LoVo (cell line): ENCODE measurements at places on chromosomes 2 and 18.
A peak's percentile ranks its signal among the peaks of the same experiment; 100 is the strongest.

DNA sequence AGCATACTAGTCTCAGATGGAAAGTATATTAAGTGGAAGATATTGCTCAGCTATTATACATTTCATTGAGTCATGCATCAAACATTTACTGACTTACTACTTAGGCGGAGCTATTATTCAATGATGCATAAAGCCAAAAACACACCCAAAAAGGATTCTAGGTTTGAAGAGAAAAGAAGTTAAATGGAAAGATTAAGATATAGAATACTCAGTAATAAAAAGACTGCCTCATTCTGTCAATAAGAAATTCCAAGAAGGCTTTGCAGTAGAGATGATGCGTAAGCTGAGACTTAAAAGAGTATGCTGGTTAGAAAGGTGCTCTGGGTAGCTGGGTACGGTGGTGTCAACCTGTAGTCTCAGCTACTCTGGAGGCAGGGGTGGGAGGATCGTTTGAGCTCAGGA, 27.6 kb downstream of the STK17B start:
- DNase-seq: no peak

- no peak for DNase-seq
Measured at GRCh38 chr2:128746356-128746755, 427.7 kb upstream of the HS6ST1 start.

DNA sequence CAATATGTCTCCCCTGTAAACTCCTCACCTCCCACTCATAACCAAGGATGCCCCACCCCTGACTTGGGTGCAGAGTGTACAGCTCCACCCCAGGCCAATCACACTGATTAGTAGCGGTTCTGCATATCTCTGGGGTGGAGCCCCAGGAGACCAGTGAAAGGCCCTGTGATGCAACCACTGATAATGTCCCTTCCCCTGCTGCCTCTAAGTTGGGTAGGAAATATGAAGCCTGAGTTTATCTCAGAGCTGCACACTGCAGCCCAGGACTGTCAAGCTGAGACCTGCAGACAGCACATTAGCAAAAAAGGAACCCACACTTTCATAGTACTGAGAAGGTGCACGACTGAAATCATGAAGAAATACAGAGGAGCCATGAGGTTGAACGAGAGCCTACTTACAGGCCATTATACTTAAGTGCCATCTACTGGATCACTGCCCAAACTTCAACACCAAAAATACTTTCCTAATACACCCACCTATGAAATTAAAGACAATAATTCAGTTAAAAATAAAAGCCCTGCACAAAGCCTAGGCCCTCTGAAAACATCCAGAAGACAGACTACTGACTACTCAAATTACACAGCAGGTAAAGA, 455.4 kb upstream of the LRRTM4 start:
- DNase-seq: no peak

DNA sequence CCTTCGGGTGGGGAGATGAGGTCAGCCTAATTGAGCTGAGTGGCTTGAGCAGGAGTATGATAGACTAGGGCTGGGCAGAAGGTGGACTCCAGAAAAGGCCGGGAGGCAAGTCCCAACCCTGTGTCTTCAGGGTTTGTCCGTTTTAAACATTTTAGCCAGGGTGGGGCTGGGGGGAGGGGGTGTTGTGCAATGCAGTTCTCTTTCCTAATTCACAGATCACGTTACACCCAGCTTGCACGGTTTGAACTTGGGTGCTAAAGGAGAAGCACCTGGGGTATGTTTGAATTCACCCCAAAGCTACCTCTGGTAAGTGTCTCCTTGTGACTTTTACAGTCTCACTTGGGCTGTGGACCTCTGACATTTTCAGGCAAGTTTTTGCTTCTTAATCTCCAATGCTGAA, 233.3 kb downstream of the AGAP1 start:
- DNase-seq: no peak

DNA sequence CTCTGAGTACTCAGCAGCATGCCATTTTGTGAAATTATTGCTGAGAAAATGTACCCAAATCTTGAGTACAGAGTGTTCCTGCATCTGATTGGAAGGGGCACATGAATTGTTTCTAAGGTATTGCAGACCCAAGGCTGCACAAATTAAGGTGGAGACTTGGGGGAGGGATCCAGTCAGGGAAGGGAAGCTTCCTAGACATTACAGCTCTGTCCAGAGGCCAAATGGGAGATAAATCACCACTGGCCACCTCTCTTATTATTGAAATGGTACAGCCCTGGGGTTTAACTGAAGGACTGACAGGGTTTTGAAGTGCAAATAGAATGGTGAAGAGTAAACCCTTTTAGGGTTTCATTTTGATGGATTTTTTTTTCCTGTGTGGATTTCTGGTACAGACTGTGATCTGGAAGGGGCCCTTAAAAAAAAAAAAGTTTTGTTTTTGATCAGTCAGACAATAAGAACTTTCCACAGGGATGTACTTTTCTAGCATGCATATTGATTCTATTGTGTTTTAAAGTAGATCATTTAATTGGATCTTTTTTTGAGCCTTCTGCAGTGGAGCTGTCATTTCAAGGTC, 119.4 kb downstream of the GREB1L start:
- no peak for DNase-seq

- no peak for DNase-seq
Measured at GRCh38 chr18:63253428-63254372, 65.9 kb downstream of the BCL2 start.

GRCh38 chr2:9815844-9816279, 27.4 kb upstream of the TAF1B start:
- no peak for DNase-seq

DNA sequence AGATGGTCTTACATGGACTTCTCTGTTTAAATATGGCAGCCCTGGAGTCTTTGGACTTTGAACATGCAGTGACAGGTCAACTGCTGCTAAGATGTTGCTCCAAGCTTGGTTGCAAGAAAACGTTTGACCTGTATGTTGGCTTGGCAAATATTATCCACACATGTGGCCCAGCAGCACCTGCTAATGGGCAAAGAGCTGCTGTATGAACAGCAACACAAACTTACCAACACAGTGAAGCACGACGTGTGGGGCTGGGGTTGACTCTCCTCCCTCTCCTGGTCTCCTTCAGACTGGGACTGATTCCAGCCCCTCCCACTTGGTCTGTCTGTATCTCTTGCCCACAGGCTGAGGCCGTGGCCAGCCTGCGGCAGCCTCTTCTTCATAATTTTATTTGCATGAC, 3.8 kb downstream of the KCNE4 start:
- DNase-seq: no peak

DNA sequence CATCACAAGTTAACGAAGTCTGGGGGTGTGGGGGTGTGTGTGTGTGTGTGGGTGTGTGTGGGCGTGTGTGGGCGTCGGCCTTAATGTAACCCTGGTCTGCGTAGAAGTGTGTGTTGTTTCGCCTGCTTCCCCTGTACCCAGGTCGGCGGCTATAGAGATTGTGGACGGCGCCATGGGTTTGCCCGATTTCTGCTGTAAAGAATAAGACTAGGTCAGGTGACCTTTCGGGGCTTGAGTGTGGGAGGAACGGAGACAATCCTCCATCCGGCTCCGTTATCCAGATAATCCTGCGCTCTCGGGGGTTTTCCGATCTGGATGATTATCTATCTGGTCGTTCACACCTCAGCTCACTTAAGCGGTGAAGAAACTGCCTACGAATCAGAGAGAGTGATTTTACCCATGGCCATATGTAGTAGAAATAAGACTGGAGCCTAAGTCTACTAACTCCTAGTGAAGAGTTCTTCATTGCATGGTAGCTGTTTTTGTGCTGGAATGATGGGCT, 543 bp downstream of the HADHB start:
- DNase-seq: peak; percentile 39
